ENCODE measurements at places on chromosomes 3 and 15.

DNA sequence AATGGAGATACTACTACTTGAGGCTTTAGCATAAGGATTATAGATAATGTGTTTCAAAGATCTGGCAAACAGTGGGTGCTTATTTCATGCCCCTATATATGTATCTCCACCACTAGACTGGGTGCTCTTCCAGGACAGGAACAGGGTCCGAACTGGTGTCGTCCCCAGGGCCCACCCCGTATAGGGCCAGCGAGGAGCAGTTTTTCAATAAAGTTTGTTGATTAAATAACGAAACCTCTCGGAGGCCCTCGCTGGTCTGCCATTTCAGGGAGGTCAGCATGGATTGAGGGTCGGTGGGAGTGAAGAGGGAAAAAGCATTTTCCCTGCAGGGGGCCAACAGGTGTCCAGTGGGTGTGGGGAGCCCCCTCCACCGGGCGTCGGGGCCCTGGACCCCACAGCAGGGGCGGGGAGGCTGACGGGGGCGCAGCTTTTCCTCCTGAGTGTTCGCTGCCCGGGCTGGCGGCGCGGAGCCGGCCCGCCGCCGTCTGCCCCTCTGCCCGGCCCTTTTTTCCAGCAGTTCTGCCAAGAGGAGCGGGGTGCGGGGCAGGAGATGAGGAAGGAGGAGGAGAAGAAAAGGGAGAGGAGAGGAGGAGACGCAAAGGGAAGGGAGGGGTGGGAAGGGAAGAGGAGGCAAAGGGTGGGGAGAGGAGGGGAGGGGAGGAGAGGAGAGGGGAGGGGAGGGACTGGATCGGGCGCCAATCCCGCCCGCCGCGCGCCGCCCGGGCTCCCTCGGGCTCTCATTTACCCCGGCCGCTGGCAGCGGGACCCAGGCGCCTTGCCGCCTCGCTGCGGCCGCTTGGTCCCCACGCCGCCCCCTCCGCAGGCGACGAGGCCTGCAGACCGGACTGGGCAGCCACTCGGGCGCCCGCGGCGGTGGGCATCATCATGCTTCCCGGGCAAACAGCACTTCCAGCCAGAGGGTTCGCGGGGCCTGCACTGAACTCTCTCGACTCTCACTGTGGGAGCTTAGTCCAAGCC lies 66.3 kb downstream of the ISG20 start:
- peak; percentile 13 for DNase-seq

DNA sequence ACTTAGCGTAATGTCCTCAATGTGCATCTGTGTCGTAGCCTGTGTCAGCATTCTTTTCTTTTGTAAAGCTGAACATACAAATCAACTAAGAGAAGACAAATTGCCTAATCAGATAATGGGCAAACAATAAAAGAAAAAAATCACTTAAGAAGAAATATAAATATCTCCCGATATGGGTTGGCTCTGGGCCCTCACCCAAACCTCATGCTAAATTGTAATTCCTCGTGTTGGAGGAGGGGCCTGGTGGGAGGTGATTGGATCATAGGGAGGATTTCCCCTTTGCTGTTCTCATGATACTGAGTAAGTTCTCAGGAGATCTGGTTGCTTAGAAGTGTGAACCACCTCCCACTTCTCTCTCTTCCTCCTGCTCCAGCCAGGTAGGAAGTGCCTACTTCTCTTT lies 285.0 kb upstream of the LYSMD4 start:
- DNase-seq = no peak

DNA sequence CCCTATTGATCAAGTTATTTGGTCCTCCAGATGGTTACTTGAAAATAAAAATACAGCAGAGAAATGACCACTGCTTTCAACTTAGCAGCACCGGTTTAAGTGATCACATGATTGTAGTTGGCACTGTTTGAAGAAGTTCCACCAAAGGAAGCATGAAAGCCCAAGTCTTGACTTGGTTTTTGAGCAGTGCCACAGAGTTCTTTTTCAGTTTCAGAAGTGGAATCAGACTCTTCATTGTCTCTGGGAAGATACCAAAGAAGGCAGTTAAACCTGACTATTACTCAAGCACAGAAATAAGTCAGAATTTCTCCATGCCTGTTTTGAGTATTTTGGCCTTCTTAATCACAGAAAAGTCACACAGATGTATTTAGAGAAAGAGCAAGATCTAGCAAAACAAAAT lies 66.7 kb downstream of the BBX start:
- DNase-seq = no peak

- no peak for DNase-seq
Measured at GRCh38 chr3:73884361-73884760, 259.6 kb upstream of the PDZRN3 start.

DNA sequence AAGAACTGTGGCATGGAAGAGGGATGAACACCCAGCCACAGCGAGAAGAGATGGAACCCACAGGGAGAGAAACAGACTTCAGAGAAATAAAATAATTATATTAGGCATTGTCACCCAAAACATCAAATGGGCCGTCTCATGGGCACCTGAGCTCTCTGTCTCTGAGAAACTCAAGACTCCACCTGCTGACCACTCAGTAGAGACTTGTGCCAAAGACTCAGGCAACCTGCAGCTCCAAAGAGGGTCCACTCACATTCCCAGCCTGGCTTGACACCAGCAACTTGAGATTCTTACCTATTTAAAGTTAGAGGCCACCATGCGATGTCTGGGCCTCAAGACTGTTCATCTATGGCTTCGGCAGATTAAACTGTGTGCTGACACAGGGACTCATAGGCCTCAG lies 12.0 kb downstream of the SEMA5B start:
- DNase-seq = no peak

DNA sequence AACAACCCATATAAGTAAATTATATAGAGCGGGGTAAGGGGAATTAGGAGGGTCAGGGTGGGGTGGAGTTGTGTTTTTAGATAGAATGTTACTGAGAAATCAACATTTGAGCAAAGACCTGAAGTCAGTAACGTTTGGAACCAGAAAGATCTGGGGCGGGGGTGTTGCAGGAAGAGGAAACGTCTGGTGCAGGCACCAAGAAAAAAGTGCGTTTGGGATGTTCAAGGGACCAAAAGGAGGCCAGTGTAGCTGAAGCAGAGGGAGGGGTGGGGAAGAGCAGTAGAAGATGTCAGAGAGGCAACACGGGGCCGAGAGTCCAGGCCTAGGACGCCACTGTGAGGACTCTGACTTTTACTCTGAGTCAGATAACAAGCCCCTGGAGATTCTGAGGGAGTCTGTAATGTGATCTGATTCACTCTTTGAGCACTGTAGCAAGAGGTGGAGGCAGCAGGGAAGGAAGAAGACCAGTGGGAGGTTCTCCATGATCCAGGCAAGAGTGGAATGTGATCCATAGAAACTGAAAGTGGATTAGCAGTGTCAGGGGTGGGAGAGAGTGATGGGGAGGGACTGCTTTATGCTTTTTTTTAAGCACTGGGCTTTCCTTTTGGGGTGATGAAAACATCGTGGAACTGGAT lies 179.3 kb upstream of the CHRM5 start:
- peak; percentile 60 for DNase-seq

DNA sequence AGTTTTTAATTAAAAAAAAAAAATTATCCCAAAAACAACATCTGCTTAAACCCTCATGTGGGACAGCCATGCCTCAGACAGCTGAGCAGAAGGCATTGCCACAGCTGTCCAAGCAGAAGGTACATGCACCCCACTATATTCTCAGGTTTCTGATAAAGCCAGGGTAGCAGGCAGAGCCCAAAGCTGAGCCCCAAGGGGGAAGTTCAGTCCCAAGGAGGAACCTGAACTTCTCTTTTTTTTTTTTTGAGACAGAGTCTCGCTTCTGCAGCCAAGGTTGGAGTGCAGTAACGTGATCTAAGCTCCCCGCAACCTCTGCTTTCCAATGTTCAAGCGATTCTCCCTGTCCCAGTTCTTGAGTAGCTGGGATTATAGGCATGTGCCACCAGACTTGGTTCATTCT lies 33.2 kb downstream of the MKRN2 start:
- DNase-seq = no peak

- DNase-seq = peak; percentile 36
Measured at GRCh38 chr15:63277038-63277892, at the start of gene APH1B. TSS of gene APH1B (plus strand) at chr15:63277605. CDS start at chr15:63277624, 19 bp downstream.

GRCh38 chr15:90465930-90466567 lies 63.7 kb upstream of the CRTC3 start:
- DNase-seq = peak; percentile 21

- DNase-seq = peak; percentile 40
Measured at GRCh38 chr3:23873941-23874340, 42.8 kb downstream of the NKIRAS1 start.

- DNase-seq = peak; percentile 46
Measured at GRCh38 chr3:57755368-57755675, 787 bp upstream of the SLMAP start.

DNA sequence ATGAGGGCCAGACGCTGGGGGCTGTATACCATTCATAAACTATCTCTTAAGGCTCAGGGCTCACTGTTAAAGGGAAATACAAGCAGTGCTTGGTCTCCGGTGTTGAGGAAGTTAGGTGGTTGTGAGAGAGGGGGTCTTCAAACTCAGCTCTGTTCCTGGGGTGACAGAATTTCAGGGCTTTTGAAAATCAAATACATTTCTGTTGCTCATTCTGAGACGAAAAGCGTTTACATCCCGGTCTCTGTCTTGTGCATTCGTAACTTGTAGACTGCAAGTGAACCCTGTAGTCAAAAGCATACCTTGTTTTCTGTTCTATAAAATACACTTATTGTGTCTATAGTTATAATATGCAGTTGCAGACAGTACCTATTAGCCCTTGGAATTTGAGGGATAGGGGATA lies 1.7 kb downstream of the SLCO3A1 start:
- no peak for DNase-seq

DNA sequence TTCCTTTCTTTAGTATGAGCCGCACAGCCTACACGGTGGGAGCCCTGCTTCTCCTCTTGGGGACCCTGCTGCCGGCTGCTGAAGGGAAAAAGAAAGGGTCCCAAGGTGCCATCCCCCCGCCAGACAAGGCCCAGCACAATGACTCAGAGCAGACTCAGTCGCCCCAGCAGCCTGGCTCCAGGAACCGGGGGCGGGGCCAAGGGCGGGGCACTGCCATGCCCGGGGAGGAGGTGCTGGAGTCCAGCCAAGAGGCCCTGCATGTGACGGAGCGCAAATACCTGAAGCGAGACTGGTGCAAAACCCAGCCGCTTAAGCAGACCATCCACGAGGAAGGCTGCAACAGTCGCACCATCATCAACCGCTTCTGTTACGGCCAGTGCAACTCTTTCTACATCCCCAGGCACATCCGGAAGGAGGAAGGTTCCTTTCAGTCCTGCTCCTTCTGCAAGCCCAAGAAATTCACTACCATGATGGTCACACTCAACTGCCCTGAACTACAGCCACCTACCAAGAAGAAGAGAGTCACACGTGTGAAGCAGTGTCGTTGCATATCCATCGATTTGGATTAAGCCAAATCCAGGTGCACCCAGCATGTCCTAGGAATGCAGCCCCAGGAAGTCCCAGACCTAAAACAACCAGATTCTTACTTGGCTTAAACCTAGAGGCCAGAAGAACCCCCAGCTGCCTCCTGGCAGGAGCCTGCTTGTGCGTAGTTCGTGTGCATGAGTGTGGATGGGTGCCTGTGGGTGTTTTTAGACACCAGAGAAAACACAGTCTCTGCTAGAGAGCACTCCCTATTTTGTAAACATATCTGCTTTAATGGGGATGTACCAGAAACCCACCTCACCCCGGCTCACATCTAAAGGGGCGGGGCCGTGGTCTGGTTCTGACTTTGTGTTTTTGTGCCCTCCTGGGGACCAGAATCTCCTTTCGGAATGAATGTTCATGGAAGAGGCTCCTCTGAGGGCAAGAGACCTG lies 13.2 kb downstream of the GREM1 start:
- peak; percentile 14 for DNase-seq

DNA sequence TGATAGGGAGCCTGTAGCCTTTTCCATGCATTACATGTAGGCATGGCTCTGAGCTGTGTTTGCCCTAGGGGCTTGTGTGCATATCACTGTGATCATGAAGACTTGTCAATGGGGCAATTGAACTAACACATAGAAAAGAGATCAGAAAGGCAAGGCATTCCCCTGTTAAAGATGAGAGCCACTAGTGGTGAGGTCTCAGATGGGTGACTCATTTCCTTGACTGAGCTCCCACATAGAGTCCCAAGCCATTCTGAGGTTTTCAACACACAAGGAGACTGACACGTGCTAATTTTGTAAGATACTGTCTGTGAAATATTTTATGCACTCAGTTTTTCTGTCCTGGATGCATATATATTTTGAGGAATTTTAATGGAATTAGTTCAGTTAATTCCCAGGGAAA lies 53.8 kb downstream of the SAMMSON start:
- no peak for DNase-seq

All from amniotic epithelial cell (primary cell).